ENCODE measurements at places on chromosomes 3 and 15.

- H3K4me3 ChIP-seq: no peak overlapping the region
- H3K4me1 ChIP-seq: peaks cover 21% of the 10 kb centered on the region
- no peak for DNase-seq
- no peak overlapping the region for H3K27ac ChIP-seq
Observed at GRCh38 chr3:114417265-114417664, 123.4 kb downstream of the TIGIT start.

GRCh38 chr3:53146319-53146891 lies 14.6 kb upstream of the PRKCD start:
- no peaks in the 10 kb centered on the region for H3K4me1 ChIP-seq
- no peak overlapping the region for H3K4me3 ChIP-seq
- H3K27ac ChIP-seq: no peak overlapping the region
- no peaks in the 10 kb centered on the region for H3K36me3 ChIP-seq
- H3K27me3 ChIP-seq: no peaks in the 10 kb centered on the region

GRCh38 chr3:177150970-177151627 lies 46.2 kb downstream of the TBL1XR1 start:
- peaks cover 15% of the 10 kb centered on the region for H3K36me3 ChIP-seq
- peak overlapping the region; percentile 55 for H3K27ac ChIP-seq
- no peak for DNase-seq
- peaks cover 47% of the 10 kb centered on the region for H3K4me1 ChIP-seq

DNA sequence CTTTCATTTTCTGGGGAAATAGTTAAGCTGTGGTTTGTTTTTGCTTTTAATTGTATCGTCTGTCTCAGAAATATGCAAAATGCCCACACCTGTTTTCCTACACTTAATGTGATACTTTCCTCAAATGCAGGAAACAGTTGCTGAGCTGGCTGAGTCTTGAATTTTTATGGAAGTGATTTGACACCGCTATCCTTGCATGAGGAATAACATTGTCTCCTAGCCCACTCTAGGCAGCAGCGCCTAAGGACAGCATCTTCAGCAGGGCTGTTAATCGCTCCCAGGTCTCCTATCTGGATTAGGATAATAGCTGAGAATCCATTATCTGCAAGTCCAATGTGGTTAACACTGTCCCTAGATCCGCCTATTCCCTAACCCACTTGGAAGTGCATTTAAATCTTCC lies 132.6 kb upstream of the NR2E3 start:
- H3K27me3 ChIP-seq: peaks cover under 1% of the 10 kb centered on the region
- H3K36me3 ChIP-seq: peaks cover 5% of the 10 kb centered on the region
- peak overlapping the region; percentile 28 for H3K4me3 ChIP-seq
- no peak for DNase-seq
- H3K4me1 ChIP-seq: peaks cover 46% of the 10 kb centered on the region

DNA sequence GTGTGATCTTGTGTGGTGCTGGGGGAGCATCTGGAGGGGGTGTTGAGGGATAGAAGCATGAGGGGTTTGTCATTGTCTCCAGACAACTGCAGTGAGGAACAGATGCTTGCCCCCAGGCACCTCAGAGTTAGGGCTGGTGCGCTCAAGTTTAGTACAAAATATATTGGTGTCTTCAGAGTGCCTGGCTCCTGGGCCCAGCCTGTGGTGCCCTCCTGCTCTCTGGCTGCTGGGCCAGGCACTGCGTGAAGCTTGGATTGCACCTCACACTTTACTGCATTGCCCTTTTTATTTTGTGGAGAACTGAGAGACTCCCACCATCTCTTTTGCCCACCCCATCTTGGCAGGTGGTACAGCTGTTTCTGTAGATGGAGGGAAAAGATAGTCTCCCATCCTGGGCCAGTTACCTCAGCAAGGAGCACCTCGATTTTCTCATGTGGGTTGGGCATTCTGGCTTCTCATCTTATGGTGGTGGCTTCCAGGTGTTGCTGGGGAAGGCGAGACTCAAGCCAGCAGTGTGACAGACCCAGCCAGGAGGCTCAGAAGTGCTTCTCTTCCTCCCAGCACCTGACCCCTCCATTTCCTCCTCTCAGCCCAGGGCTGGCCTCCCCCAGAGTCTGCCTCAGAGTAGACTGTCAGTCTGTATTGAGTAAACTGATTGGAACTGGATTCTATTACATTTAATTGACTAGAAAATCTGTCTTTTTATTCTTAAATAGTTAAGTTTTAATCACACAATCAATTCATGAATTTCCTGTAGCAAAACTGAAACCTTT lies 140.5 kb downstream of the DNAJB8 start:
- H3K36me3 ChIP-seq: no peaks in the 10 kb centered on the region
- peaks cover 15% of the 10 kb centered on the region for H3K4me1 ChIP-seq
- H3K4me3 ChIP-seq: peak overlapping the region; percentile 3
- peak overlapping the region; percentile 44 for H3K27ac ChIP-seq

DNA sequence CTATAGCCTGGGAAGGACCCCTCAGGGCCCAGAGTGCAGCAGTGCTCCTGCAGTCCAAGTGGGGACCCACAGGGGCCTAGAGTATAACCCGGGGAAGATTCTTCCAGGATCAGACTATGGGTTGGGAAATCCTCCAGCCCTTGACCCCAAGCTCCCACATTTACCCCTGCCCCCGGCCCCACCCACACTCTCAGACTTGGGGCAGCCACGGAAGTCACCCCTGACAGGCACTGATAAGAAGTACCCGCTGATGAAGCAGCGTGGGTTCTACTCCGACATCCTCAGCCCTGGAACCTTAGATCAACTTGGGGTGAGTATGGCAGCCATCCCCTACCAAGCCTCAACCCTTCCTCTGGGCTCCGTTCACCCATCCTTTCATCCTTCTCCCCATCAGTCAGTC lies 6.3 kb downstream of the DNAH1 start:
- no peak overlapping the region for H3K27ac ChIP-seq
- no peak for DNase-seq
- peaks cover 7% of the 10 kb centered on the region for H3K4me1 ChIP-seq
- H3K27me3 ChIP-seq: no peaks in the 10 kb centered on the region
- peaks cover 4% of the 10 kb centered on the region for H3K36me3 ChIP-seq
- H3K4me3 ChIP-seq: no peak overlapping the region

DNA sequence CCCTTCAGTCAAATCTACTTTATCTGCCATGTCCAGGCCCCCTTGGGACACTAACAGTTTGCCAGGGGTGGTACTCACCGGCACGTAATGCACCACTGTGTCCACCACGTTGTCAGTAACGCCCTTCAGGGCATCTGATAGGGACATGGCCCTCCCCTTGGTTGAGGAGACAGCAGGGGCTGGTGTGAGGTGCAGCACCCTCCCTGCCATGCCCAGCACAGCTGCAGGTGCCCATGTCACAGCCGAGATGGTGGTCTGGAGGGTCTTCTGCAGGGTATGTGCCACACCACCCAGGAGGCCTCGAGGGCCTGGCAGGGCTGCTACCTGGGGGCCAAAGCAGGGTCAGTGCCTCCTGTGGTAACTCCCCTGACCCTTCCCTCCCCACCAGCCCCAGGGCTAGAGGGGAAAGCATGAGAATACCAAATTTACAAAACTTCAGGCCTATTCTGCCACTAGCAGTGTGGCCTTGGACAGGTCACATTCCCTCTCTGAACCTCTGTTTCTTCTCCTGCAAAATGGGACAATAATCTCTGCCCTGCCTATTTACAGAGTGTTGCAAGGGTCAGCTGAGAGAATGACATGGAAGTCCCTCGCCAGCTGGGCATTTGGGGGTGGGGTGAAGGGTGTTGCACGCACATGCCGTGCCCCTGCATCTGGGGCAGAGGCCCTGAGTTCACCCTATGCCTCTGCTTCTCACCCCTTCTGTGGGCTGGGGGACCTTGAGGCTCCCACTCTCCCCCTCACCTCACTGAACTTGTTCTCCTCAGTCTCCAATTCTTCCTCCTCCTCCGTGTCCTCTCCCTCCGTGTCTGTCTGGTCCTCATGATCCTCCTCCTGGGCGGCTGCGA lies 11.8 kb upstream of the KIF7 start:
- H3K27me3 ChIP-seq: peaks cover 22% of the 10 kb centered on the region
- no peaks in the 10 kb centered on the region for H3K36me3 ChIP-seq
- peak overlapping the region; percentile 12 for H3K4me3 ChIP-seq
- peaks cover 2% of the 10 kb centered on the region for H3K4me1 ChIP-seq

GRCh38 chr15:77012868-77013267 lies 17.9 kb downstream of the PSTPIP1 start:
- no peak for DNase-seq
- H3K36me3 ChIP-seq: peaks cover 32% of the 10 kb centered on the region
- no peaks in the 10 kb centered on the region for H3K27me3 ChIP-seq

DNA sequence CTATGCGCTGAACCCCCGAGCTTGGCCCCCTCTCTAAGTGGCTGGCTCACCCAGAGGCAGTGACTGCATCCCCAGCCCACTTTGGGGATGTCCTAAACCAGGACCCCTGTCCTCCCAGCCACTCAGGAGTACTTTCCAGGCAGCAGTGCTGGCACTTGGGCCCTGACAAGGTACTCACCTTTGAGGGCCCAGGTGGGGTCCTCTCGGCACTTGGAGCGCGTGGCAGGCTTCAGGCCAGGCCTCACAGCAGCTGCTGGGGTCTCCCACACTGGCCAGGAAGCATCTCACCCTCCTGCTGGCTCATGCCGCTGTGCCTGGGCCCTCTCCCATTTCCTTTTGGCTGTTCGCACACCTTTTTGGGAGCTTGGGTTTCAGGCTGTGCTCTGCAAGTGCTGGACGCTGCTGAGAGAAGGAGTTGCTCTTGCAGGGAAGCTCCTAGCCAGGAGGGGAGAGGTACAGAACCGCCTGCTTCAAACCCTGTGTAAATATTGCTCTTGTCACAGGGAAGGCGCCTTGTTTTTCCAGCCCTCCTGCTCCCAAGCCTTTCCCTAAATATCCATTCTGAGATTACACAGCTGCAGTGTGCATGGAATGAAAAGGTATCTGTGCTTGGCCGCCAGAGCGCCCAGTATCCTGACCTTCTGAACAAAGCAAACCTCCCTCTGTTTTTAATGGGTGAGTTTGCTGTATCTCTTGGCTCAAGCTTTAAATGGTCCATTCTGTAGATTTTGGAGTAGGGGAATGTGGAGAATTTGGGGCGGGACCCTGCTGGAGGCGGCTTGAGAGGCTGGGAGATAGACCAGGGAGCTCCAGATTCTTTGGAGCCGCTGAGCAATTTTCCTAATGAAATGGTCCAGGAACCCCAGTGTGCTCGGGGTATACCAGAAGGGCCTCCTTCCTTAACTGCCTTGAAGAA lies 45.6 kb downstream of the DNASE1L3 start:
- no peaks in the 10 kb centered on the region for H3K4me1 ChIP-seq
- DNase-seq: no peak

DNA sequence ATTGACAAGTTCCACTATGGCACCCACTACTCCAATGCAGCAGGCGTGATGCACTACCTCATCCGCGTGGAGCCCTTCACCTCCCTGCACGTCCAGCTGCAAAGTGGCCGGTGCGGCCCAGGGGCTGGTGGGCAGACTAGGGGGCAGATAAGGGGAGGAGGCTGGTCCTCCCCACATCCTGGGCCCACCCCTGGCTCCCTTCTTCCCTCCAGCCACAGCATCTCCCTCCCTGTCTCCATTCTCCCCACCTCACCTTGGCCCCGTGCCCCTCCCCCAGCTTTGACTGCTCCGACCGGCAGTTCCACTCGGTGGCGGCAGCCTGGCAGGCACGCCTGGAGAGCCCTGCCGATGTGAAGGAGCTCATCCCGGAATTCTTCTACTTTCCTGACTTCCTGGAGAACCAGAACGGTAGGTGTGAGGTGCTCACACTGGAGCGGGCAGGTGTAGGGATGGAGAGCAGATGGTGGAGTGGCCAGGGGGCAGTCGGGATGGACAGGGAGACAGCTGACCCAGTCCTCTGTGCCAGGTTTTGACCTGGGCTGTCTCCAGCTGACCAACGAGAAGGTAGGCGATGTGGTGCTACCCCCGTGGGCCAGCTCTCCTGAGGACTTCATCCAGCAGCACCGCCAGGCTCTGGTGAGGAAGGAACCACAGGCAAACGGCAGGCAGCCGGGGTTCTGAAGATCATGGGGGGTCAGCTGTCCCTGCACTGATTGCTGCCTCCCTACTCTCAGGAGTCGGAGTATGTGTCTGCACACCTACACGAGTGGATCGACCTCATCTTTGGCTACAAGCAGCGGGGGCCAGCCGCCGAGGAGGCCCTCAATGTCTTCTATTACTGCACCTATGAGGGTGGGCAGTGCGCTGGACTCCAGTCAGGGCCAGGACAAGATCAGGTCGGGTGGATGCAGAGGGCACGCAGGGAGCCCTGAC lies 26.0 kb downstream of the NBEAL2 start:
- no peak for DNase-seq
- H3K4me3 ChIP-seq: no peak overlapping the region
- no peaks in the 10 kb centered on the region for H3K27me3 ChIP-seq

DNA sequence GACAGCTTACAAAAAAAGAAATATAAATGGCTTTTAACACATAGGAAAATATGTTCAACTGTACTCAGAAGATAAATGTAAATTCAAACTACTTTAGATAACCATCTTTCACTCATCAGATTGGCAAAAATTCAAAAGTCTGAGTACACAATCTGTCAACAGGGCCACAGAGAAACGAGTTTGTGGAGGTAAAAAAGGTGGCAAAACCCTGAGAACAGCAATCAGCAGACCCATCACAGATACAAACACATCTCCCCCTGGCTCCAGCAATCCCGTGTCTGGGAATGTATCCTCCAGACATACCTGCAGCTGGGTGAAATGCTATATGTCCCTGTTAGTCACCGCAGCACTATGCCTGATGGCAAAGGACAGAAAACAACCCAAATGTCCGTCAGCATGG lies 149.5 kb downstream of the OSBPL10 start:
- H3K27ac ChIP-seq: no peak overlapping the region
- no peaks in the 10 kb centered on the region for H3K36me3 ChIP-seq
- peaks cover 7% of the 10 kb centered on the region for H3K4me1 ChIP-seq
- peaks cover under 1% of the 10 kb centered on the region for H3K27me3 ChIP-seq
- DNase-seq: no peak

DNA sequence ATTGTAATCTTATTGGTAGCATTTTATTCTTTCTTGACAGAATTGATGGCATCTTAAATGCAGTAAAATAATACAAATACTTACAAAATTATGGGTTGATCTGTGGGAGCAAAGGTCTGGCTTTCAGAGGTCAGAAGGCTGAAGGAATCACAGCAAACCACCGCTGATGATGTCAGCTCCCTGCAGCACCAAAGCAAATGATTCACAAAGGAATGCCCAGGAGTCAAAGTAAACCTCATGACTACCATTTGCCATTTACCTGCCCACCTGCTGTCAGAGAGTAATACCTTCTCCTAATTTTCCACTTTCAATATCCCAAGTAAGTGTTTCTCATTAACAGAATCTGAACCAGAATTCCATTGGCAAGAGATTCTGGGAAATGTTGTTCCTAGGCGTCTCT lies 46.1 kb downstream of the CPA3 start:
- H3K4me3 ChIP-seq: no peak overlapping the region
- H3K36me3 ChIP-seq: no peaks in the 10 kb centered on the region
- no peaks in the 10 kb centered on the region for H3K4me1 ChIP-seq
- H3K27ac ChIP-seq: no peak overlapping the region
- no peak for DNase-seq

DNA sequence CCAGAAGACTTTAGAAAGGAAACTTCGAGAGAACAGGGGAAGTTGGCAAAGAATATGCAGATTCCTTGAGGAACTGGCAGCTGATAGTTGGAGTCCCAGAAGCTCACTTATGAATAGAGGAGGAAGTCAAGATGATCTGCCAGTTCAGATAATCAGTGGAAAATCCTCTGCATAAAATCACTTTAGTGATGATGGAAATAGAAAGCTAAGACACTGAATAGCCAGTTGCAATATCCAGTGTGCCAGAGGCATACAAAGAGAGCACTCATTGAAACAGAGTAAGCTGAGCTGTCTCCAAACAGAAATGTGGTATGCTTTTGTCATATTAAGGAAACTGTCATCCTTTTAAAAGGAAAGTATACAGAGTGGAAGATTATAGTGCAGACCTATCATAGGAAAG lies 1207.6 kb downstream of the OTOL1 start:
- no peak for DNase-seq
- H3K4me1 ChIP-seq: no peaks in the 10 kb centered on the region
- H3K27me3 ChIP-seq: no peaks in the 10 kb centered on the region
- no peak overlapping the region for H3K27ac ChIP-seq

Data from T-helper 2 cell treated with Interferon-gamma antibody and Interleukin-4, amounts not matched to agents 5 μg/mL and 100 μg/mL, for 36 hours (primary cell).